NCI-H2171 treated with DMSO at 0.1 percent for 48 hours (cell line): ENCODE measurements at places on chromosomes 5 and 9.
A peak's percentile ranks its signal among the peaks of the same experiment; 100 is the strongest.

GRCh38 chr9:93298498-93299417, 114.8 kb downstream of the WNK2 start:
- DNase-seq, result no peak

GRCh38 chr5:97165726-97166125, 17.3 kb downstream of the RIOK2 start:
- DNase-seq, result no peak

GRCh38 chr5:97231025-97231636, 48.1 kb upstream of the RIOK2 start:
- peak; percentile 41 for DNase-seq

GRCh38 chr9:21815643-21816042, 13.2 kb downstream of the MTAP start:
- no peak for DNase-seq

DNA sequence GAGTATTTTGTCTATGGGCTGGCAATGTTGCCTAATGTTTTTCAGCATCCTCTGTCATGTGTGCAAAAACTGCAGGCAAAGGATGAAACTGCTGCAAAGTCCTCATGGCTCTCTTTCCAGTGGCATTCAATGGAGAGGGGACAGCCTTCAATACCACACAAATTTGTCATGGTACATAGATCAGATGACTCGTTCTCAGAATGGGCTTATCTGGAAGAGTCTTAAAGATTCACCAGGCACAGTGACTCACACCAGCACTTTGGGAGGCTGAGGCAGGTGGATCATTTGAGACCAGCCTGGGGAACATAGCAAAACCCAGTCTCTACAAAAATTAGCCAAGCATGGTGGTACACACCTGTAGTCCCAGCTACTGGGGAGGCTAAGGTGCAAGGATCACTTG, 5.3 kb downstream of the CDKN2AIPNL start:
- DNase-seq, result no peak

DNA sequence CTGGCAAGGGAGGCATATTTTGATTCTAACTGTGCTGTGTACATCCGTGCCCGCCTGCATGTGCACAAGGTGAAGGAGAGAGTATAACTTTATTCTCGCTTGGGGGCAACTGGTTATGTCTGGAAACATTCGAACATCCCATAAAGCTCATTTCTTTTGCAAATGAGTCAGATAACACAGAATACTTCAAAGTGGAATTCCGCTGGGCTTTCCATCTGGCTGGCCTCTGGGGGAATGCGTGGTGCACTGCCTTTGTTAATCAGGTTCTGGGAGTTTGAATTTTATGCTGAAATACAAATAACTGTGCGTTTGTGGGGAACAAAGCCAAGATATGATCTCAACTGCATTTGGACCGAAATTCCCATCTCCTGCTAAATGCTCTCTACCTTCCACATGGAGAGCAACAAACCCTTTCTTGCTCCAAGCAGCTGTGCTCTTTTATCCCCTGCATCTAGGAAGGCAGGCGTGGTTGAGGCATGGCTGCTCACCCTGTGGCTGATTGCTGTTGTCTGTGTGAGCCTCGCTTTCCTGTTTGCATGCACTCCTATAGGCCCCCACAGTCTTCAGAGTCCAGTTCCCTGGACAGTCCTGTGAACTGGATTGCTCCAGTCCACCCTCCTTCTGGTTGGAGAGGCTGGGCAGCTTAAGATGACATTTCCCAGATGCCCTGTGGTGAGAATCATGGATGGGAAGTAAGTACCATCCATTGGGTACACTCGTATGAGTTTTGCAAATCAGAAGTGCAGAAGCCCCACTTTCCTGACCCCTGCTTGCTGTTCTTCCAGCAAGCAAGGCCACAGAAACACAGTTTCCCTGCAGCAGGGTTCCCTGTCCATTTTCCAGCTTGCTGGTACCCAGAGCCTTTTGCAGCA, 82.9 kb upstream of the ALDH1B1 start:
- DNase-seq, result peak; percentile 10

DNA sequence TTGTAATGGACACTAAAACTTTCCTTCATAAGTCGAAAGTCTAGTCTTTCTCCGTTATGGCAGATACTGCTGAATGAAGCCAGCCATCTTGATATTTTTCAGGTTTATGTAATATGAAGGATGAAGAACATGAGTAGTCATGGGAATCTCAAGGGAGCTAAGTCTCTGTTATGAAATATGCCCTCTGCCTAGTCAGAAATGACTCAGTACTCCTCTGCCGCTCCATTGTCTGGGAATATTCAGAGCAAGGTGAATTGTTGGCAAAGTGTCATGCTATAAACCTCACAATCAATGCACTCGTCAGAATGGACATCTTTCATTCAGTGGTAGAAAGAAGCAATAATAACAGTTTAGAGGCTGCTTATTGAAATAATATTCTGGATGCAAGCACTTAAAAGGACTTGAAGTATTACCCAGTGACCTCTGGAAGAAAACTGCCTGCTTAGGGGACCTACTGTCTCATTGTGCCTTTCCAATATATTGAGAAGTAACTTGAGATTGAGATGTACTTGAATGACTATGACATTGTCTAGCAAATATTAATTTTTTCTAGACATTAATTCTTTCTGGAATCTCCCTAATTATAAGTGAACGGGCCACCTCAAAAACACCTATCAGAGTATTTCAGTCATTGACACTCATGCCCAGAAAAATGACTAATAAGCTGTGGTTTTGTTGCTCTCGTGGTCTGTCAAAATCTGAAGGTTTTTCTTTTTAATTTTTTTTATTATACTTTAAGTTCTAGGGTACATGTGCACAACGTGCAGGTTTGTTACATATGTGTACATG, 1011.5 kb upstream of the ACO1 start:
- no peak for DNase-seq

DNA sequence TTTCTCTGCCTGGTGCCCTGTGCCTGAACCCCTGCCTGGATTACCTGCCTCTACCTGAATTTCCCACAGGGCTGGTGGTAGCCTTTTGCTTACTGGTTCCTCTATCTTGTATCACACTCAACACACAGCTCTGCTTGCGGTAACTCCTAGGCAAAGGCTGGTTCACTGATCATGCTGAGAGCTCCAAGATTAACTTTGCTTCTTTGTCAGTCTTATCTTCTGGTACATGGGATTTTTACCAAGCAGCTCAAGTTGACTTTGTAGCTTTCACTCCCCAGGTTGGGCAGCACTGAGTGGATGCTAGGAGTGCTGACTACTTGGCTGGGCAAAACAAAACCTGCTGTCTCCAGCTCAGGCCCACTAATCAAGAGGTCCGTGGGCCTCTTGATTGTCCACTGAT, 145.9 kb upstream of the GLRA1 start:
- DNase-seq, result no peak

- no peak for DNase-seq
Measured at GRCh38 chr9:272251-273213, 57.9 kb downstream of the DOCK8 start.

DNA sequence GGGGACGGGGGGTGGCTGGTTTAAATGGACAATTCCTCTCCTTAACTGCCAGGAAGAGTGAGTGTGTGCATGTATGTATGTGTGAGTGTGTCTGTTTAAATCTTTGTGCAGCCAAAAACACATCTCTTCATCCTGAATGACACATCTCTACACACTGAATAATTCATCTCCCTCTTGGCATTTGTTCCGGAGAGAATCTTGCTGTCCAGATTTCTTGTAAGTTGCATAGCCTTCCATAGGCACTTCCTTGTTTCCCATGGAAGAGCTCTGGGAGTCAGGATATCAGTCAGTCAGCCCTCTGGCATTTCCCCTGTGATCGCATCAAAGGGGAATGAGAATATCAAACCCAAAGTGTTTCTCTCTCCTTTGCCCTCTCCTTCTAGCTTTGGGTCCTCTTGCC, 74.7 kb downstream of the WWC1 start:
- DNase-seq, result no peak

GRCh38 chr9:116156621-116157314, 3.2 kb downstream of the PAPPA start:
- peak; percentile 96 for DNase-seq

GRCh38 chr9:100575765-100576386, 2.0 kb upstream of the CAVIN4 start:
- DNase-seq, result no peak

DNA sequence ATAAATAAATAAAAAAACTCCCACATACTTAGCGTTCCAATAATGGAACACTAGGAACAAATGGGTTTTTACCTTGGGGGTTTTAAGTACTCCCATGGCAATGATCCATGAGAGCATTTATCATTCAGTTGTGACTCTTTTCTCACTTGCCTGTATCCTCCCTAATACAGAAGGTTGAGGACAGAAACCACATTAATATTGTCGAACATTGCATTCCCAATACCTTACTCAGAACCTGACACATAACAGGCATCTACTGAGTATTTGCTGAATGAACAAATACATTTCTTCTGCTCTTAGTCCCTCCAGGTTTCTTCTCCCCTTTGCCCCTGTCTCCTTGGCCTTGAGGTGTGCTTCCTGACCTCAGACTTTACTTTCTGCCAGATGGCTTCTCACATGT, 175.9 kb downstream of the CEMIP2 start:
- no peak for DNase-seq

- no peak for DNase-seq
Measured at GRCh38 chr5:43213951-43214350, 21.9 kb downstream of the NIM1K start.

- no peak for DNase-seq
Measured at GRCh38 chr5:110803467-110804326, 64.9 kb downstream of the SLC25A46 start.
